ENCODE measurements at places on chromosomes 5 and 9. TPM values are rescaled to one million over a fixed set of nuclear protein-coding genes. Genes with fewer than 3 reads are reported as not detected.

DNA sequence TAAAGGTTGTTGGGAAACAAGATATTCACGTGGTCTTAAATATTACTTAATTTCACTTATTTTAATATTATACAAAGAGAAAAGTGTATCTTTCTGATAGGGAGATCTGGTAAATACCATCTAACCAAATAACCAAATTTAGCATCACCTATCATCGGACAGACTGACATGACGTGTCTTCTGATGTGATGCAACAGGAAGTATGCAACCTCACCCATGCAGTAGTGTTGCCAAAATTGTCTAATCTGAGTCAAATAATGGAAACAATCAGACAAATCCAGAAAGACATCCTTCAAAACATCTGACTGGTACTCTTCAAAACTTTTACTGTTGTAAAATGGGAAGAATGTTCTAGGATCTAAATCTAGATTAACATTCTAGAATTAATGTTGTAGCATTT lies 148.0 kb downstream of the FGF1 start:
- peaks cover 11% of the 10 kb centered on the region for H3K4me1 ChIP-seq
- no peak overlapping the region for H3K27ac ChIP-seq
- H3K4me3 ChIP-seq, result no peak overlapping the region
- no peaks in the 10 kb centered on the region for H3K36me3 ChIP-seq
- DNase-seq, result no peak
- H3K27me3 ChIP-seq, result no peaks in the 10 kb centered on the region

DNA sequence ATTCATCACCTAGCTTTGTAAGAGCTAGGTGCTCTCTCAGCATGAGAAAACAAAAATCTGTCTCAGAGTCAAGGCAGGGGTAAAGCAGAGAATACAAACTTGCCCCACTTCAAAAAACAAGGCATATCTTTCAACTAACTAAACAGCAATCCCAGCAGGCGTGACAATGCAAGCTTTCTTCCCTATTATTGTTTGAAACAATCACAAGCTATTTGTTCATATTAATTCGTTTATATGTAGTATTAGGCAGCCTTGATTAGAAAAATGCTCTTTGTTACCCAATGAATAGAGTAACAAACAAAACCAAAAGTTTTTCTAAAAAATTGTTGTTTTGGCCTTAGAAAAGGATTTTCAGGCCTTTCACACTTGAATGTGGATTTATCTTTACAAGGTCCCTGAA lies 71.1 kb downstream of the LPAR1 start:
- H3K36me3 ChIP-seq, result peaks cover 2% of the 10 kb centered on the region
- H3K4me1 ChIP-seq, result peaks cover 6% of the 10 kb centered on the region
- H3K27me3 ChIP-seq, result no peaks in the 10 kb centered on the region
- H3K4me3 ChIP-seq, result no peak overlapping the region
- no peak for DNase-seq
- H3K27ac ChIP-seq, result no peak overlapping the region

GRCh38 chr5:91190314-91190690 lies 192.8 kb downstream of the ARRDC3 start:
- no peak for DNase-seq
- peaks cover 13% of the 10 kb centered on the region for H3K4me1 ChIP-seq
- peak overlapping the region; percentile 56 for H3K27ac ChIP-seq
- H3K4me3 ChIP-seq, result no peak overlapping the region

- H3K4me1 ChIP-seq, result peaks cover 11% of the 10 kb centered on the region
- DNase-seq, result no peak
- peaks cover 3% of the 10 kb centered on the region for H3K36me3 ChIP-seq
- no peaks in the 10 kb centered on the region for H3K27me3 ChIP-seq
- H3K4me3 ChIP-seq, result peak overlapping the region; percentile 79
Observed at GRCh38 chr5:93583768-93584595, 960 bp downstream of the NR2F1 start.

The IL17B gene
- 0.60 TPM for total RNA-seq

The ITGA2 gene
- 35.9 TPM for total RNA-seq

All from astrocyte (in vitro differentiated cells and primary cell).